GM13976 (cell line): ENCODE measurements at places on chromosomes 11 and 22.

GRCh38 chr11:2572491-2573239 is 127.1 kb downstream of the KCNQ1OT1 start:
- no peak for DNase-seq

DNA sequence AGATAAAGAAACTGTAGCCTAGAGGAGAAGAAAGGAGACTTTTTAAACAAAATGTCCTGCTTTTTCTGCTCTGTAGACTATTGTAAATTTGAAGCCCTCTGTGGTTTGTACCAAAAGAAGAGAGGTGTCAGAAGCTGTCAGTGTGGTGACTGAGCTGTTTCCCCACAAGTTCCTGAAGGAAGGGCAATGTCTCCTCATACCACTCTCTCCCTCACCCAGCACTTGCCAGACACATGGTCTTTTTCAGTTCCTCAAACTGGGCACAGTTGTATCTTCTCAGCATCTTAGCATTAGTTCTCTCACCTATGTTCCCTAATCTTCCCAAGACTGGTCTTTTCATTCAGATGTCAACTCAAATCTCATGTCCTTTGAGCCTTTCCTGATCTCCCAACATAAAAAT is 4.3 kb downstream of the BCO2 start:
- no peak for DNase-seq

DNA sequence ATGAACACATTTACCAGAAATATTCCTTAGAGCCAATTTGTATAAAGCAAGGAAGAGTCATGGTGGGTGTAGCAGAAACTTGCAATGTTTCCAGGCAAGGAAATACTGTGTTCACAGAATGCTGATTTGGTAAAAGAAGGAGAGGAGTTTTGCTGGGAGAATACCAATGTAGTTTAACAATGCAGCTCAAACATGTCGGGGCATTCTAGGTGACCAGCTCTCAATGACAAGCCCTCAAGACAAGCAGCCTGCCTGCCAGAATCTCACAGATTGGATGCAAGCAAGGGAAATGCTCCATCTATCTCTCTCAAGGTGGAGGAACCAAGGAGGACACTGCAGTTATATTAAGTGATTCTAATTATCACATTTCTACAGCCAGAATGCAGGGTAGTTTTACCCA is 190.4 kb downstream of the MAML2 start:
- DNase-seq: no peak

DNA sequence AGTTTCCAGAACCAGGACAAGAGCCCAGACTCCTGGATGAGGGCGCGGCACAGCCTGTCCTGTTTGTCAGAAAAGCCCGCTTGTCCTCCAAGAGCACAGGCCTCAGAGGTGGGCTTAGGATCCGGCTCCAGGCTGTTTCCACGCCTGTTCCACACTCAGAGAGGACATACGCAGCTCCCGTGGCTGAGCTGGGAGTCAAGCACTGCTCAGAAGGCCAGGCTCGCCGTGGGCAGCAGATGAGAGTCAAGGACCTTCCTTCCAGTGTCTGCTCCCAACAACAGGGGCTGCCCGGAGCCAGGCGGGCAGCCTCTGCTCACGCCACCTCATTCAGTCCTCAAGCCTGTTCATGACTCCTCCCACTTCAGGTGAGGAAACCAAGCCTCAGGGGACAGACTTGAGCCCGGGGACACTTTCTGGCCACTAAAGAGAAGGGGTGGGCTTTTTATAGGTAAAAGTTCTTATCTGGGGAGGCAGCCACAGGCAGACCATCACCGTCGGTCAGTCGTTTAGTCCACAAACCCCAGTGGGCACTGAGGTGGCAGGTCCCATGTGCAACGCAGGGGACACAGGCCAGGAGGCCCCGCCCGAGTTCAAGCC is 3.8 kb downstream of the CYB5R3 start:
- no peak for DNase-seq

GRCh38 chr11:33588056-33588455 is 112.6 kb downstream of the C11orf91 start:
- DNase-seq: no peak

GRCh38 chr11:12734625-12735024 is 60.4 kb downstream of the TEAD1 start:
- no peak for DNase-seq

- DNase-seq: no peak
These were observed 30.6 kb downstream of the EXPH5 start for GRCh38 chr11:108562746-108563581.

DNA sequence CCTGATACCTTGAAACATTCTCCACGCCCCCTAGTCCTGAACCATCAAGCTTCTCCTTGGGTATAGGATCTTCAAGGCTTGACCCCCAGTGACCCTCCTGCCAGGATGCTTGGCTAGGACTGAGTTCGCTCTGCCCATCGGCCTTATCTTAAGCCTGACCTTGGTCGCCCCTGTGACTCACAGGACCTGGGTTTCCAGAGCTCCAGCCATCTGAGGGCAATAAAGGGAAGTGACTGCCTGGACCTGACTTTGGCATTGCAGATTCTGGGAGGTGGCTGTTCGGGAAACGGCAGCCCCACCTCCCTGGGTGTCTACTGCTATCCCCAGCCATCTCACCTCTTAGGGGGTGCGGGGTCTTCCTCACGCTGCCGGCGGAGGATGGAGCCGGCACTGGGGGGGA is 15.4 kb downstream of the CARD10 start:
- DNase-seq: no peak

GRCh38 chr11:63635762-63636465 is 21.7 kb upstream of the PLAAT3 start:
- peak; percentile 78 for DNase-seq

DNA sequence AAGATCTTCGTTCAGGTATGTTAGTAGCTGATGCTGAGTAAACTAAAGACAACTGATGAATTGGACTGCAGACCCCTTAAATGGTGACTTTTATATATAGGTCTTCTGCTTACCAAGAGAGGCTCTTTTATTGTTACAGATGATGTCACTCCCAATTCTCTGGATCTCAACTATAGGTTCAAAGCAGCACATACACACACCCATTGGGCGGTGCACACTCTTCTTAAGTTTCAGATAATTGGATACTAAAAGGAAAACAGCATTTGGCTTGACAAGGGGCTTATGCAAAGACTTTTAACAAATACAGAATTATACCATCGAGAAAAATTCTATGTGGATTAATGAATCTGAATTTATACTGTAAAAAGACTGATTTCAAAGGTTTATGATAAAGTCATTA is at the start of gene PTH:
Gene PTH (minus strand): TSS at position 69 of the 400 bp plus-strand sequence. CDS start 3,142 bp downstream, outside the sequence.
- no peak for DNase-seq

- DNase-seq: no peak
These were observed 352.9 kb downstream of the TENM4 start for GRCh38 chr11:79087961-79088318.

DNA sequence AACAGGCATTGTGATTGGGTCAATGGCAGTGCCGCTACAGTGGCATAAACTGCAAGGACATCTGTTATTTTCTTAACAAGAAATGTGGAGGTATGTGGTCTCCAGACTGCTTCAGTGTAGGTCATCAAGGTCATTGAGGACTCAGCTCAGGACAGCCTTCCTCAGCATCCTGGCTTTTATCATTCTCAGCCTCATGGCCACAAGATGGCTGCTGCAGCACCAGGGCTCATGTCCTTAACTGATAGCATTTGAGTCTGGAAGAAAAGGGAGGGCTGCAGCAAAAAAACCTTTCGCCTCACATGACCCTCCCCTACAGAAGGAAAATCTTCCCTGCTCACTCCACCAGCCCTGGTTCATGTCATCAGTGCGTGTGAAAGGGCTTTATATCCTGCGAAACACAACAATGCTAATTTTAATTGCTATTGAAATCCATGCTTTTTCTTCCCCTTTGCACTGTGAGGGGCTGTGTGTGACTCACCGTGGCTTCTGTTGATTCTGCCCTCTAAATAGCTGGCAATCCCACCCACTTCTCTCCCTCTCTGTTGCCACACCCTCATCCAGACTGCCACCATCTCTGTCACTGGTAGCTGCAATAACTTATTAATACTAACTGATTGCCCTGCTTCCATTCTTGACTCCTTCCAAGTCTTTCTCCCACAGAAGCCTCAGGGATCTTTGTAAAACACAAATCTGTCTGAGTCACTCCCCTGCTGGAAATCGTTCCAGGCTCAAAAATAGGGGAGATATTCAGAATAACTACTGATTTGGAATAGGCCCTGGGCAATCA is 43.8 kb downstream of the CHRDL2 start:
- no peak for DNase-seq

- DNase-seq: no peak
These were observed 1430.5 kb downstream of the TBC1D22A start for GRCh38 chr22:48192920-48193319.

GRCh38 chr11:118746988-118747585 is 43.9 kb downstream of the DDX6 start:
- no peak for DNase-seq

DNA sequence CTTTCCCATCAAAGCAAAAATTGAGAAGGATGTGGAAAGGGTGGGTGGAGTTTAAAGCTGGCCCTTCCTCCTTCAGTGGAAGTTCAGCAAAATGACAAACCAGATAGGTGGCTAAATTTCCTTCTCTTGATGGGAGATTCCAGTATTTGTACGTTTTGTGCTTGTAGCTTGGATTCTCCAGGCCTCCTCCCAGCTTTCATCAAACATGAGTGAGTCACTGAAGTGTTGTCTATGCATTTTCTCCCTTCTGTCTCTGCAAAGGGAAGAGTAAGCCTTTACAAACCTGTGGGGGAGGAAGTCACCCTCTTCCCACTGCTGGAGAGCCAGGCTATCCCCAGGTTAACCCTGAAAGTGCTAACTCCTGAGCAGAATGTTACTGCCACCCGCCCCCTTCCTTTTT is 6.4 kb downstream of the MARK2 start:
- DNase-seq: no peak

DNA sequence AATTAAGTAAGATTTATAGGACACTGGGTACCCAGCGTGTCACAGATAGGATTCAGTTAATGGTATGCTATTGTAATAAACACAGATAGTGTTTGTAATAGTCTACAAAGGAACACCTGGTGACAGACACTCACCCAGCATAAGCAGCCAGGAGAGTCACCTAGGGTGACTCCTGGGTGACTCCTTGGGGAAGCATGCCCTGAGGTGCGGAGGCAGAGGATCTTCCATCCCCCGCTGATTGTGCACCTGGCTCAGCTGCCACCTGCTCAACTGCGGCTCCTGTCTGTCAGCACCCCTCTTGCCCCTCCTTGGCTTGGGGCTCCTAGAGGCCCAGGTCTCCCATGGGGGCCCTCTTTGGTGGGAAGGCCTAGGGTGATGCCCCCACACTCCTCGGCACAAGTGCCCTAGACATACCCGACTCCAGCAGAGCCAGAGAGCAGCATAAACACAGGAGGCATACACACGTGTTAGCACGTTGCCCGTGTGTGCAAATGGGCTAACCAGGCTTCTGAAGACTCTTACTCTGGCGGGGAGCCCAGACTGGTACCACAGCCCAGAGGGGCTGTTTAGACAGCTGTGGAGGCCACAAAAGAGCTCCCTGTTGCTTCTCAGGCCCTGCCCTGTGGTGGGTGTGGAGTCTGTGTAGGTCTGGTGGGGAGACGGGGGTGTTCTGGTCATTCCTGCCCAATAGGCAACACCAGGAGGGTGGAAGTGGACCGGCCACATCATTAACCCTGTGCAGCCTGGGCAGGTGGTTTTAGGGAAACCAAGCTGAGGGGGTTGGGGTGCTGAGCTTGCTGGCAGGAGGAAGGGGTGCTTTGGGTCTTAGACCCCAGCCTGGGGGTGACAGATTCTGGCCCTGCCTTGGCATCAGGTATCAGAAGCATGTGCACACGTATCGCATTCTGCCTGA is 3.0 kb downstream of the INPPL1 start:
- no peak for DNase-seq

DNA sequence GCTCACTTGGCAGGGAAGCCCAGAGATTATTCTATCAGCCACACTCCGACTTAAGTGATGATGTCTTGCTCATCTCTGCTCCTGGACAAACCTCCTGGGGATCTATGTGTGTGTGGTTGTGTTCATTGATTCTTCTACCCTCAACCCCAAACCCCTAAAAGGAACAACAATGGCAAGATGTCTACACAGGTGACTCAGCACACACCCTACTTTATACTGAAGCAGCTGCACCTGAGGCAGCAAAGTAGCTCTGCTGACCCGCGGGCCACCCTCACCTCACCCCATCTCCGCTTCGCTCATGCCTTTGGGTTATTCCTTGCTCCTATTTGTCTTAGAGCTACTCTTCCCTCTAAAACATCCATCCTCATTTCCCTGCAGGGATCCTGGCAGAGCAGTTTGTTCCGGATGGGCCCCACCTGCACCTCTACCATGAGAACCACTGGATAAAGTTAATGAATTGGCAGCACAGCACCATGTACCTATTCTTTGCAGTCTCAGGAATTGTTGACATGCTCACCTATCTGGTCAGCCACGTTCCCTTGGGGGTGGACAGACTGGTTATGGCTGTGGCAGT is 38.7 kb downstream of the TMEM45B start:
- no peak for DNase-seq

GRCh38 chr11:94802501-94802900 is 34.3 kb downstream of the AMOTL1 start:
- DNase-seq: no peak

- DNase-seq: peak; percentile 46
These were observed 111.3 kb downstream of the PLEKHA7 start for GRCh38 chr11:16902781-16903378.

- DNase-seq: no peak
These were observed 56.5 kb downstream of the NAT10 start for GRCh38 chr11:34161812-34162492.

GRCh38 chr11:120792306-120792705 is 231.6 kb upstream of the TBCEL start:
- DNase-seq: no peak

DNA sequence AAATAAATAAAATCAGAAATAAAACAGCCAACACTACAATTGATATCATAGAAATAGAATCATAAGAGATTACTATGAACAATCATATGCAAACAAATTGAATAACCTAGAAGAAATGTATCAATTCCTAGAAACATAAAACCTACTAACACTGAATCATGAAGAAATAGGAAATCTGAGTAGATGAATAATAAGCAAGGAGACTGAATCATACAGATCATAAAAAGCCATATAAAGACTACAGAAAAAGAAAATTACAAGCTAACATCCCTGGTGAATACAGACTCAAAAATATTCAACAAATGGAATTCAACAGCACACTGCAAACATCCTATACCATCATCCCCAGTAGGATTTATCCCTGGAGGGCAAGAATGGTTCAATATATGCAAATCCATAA is 135.6 kb downstream of the SBF2 start:
- DNase-seq: no peak

- DNase-seq: no peak
These were observed 79.1 kb upstream of the SCUBE2 start for GRCh38 chr11:9170450-9170849.

DNA sequence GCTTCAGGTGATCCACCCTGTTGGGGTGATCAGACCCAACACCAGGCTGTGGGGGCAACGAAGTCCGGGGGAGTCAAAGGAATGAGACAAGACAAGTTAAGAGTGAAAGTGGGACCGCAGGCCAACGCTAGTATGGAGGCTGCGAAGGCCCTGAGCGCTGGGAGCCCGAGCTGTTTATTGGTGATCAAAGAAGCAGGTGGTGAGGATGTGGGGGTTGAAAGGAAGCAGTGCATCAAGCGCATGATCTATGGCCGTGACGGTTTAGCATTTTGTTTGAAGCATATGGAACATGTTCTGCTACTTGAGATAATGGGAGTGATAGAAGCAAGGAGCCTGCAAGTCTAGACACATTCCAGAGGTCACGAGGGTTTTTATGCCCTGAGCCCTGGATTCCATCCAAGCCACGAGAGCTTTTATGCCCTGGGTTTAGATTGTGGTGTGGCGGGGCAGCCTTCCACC is 49.5 kb downstream of the MCHR1 start:
- DNase-seq: no peak

GRCh38 chr11:11510939-11511338 is 110.9 kb downstream of the GALNT18 start:
- no peak for DNase-seq
